OCI-LY7 (cell line): ENCODE measurements at places on chromosomes 3 and 15.
A peak's percentile ranks its signal among the peaks of the same experiment; 100 is the strongest.

DNA sequence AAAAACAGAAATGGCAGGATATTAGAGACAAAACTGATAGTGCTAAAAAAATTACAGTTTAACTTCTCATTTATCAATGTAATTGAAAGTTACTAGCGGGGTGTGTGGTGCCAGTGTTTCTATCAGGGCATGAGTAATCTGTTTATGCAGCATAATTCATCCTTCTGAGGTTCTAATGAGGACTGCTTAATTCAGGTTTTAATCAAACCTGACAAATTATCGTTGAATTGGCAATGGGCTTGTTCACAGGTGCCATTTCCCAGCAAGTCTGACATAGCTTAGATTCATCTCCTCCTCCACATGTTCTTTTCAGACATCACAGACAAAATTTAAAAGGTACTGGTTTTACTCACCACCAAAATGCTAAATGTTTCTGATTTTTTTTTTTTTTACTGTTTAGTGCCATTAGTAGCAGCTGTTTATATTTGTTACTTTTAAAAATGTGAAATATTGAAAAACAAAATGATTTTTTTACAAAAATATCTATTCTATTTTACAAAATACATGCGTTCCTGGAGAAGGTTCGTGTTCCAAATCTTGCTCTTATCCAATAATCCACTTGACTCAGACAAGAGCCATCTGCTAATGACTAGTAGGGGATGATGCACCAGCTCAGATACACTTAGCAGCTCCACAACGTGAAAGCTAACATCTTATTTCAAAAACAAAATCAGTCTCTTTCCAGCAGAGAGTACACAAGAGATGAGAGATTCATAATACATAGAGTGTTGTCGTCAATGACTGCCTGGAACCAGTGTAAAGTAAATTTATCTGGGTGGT is 447.7 kb upstream of the DPPA4 start:
- DNase-seq: no peak

GRCh38 chr3:34584971-34585370 is 786.5 kb downstream of the PDCD6IP start:
- no peak for DNase-seq

DNA sequence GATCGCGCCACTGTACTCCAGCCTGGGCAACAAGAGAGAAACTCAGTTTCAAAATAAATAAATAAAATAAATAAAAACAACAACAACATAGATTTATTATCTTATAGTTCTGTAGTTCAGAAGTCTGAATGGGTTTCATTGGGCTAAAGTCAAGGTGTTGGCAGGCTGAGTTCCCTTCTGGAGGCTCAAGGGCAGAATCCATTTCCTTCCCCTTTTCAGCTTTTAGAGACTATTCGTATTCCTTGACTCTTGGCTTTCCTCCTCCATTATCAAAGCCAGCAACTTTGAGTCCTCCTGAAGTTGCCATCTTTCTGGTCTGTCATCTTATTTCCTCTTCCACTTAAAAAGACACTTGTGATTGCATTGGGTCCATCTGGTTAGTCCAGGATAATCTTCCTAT is 12.1 kb downstream of the BLM start:
- no peak for DNase-seq

GRCh38 chr15:32119694-32120330 is 89.5 kb downstream of the CHRNA7 start:
- no peak for DNase-seq

DNA sequence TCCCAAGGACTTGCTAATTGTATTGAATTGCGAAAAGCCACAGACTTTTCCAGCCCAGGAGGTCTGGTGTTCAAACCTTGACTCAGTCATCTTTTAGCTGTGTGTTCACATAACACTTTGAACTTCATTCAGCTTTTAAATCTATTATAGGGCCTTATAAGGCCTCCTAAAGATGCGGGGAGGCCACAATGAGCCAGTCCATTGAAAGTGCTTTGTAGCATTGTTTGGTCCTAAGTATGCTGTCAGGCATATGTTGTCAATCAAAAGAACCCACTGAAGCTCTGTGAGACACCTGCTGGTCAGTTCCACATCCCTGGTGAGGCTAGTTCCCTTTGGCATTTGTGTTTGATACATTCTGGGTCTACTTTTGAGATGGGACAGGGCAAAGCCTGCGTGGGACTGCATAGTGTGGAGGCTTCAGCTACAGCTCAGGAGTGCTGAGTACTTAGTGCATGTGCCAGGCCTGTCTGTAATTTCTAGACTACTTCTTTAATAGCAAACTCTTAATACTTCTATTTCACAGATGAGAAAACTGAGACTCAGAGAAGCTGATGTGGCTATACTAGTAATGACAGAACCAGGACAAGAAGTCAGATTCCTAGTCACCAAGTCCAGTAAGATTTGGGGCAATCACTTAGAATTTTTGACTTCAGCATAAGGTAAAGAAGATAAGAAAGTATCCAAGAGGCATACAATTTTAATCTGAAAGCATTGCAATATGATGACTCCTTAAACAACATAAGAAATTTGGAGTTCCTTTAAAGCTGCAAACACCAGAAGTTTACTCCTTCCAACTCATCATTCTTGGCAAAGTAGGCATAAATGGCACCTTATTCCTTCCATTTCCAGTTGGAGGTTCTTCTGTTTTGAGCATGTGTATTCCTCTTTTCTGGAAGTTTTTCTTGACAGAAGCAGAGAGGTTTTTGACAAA is 213.0 kb downstream of the PDCD6IP start:
- peak; percentile 59 for DNase-seq
